IPS DF 6.9 (cell line): ENCODE measurements at places on chromosomes 2 and 18.

GRCh38 chr2:62215306-62216064 lies 19.6 kb downstream of the B3GNT2 start:
- no peak for DNase-seq

DNA sequence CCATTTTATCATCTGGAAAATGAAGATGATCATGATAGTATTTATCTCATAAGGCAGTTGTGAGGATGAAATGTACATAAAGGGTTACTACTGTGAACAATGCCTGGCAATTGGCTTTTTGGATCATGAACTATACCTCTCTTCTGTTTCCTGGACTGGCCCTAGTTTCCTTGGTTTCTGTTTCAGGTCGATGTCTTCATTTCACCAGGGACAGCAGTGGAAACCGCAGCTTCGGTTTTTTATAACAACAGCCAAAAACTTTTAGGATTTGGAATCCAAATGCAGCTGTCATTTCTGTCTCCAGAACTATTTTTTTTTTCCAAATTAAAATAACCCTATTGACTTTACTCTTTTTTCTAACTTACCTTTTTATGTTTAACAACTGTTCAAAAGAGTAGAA lies 425.1 kb downstream of the RND3 start:
- no peak for DNase-seq

GRCh38 chr2:8418721-8419120 lies 263.1 kb upstream of the ID2 start:
- DNase-seq: no peak

DNA sequence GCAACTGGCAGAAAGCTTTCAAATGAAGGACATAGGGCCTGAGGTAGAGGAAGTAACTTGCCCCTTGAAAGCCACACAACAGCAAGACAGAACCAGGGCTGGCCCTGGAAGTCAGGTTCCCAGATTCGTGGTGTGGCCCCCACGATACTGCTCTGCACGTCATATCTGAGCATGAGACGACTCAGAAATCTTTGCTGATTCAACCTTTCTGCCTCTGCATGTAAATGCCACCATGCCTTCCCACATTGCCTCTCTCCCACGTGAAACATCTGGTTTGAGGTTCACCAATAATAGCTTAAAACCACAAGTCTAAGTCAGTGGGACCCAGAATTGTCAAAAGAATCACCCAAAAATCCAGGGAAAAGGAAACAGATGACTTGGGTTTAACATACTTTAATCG lies 214.0 kb upstream of the TRIB2 start:
- no peak for DNase-seq

DNA sequence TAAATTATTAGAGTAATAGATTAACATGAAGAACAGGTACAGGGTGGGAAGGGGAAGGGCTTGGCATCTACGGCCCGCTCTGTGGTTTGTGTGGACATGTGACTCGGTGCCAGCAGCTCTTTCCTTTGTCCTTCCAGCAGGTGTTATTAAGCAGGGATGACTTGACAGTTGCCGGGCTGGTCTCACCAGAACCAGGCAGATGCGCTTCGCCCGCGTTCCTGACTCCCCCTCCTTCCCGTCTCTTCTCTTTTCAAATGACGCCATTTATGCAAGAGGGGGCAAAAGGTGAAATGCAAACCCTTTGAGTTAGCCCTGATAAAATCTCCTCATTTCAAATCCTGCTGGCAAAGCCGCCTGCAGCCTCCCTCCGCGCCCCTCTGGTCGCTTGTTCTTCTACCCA lies 38.9 kb upstream of the MGAT4A start:
- DNase-seq: no peak

DNA sequence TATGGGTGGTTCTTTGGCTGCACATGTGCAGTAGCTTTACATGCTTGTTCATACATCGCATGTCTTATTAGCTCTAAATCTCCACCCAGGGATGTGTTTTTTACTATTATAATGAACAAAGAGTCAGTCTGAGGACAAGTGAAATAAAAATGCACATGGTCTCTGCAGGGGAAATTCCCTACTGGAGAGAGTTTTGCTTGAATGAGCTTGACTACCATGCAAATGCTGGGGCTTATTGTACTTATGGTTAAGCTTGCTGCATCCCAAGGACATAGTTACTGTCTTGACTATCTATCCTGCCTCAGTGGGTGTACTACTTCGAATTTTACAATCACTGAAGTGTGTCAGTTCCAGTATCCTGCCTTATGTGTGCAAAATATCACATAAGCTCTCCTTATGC lies 362.7 kb downstream of the TDRD15 start:
- no peak for DNase-seq

DNA sequence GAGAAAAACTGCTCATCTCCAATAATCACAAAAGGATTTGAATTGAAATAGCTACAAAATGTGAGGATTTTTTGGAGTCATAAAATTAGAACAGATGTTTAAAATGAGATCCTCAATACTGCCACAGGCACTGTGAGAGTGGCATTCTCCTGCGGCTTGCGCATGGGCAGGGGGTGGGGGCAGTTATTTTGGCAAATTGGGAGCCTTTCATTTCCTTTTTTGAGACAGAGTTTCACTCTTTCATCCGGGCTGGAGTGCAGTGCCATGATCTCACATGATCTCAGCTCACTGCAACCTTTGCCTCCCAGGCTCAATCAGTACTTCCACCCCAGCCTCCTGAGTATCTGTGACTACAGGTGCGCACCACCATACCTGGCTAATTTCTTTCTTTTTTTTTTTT lies 42.4 kb downstream of the POMC start:
- DNase-seq: no peak

- no peak for DNase-seq
Observed at GRCh38 chr2:131146231-131146630, 41.1 kb downstream of the PLEKHB2 start.

DNA sequence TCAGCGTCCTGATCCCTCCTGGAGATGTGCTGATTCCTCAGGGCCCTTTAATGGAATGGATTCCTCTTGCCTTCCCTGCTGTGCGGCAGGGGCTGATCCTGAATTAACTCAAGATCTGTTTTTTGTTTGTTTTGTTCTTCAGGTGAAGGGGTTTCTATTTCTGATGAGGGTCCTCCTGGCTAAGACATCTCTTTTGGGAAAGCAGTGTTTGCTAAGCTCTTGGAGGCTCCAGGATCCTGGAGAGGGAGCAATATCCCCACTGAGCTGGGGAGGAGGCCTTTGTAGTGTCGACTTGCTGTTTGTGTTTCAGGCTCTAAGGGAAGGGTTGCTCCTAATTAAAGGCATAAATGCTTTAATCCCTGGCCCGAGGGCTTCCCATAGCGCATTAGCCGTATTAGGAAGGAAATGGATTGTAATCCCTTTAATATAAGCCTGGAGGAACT lies 65.3 kb upstream of the FOXI3 start:
- no peak for DNase-seq

GRCh38 chr18:37122877-37123276 lies 293.9 kb downstream of the KIAA1328 start:
- DNase-seq: no peak

GRCh38 chr2:36634981-36635597 lies 37.1 kb upstream of the FEZ2 start:
- no peak for DNase-seq

GRCh38 chr2:74440378-74441169 lies 1.2 kb downstream of the RTKN start:
- DNase-seq: no peak
